ENCODE measurements at places on chromosomes 12 and 14.

DNA sequence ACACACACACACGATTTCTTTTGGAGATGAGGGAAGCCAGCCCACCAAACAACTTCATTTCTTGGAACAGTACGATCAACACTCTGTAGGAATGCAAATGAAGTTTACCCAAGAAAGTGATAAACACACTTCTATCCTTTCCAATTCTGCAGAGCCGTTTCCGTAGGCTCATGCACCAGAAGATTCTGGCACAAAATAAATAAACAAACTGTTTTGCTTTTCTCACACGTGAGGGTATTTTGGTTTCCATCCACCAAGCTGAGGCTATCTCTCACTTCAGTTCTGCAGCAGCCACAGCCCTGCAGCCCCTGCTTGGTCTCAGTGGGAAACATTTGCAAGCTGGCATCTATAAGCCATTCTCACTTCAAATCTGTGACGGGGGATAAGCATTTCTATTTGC is 15.3 kb upstream of the TSPAN11 start:
- DNase-seq, result no peak

GRCh38 chr12:108689314-108690190 is 41.8 kb downstream of the CORO1C start:
- DNase-seq, result no peak

GRCh38 chr12:131282292-131283080 is 328.8 kb downstream of the ADGRD1 start:
- no peak for DNase-seq

- no peak for DNase-seq
These were observed 90.1 kb upstream of the FLRT2 start for GRCh38 chr14:85439696-85440328.

DNA sequence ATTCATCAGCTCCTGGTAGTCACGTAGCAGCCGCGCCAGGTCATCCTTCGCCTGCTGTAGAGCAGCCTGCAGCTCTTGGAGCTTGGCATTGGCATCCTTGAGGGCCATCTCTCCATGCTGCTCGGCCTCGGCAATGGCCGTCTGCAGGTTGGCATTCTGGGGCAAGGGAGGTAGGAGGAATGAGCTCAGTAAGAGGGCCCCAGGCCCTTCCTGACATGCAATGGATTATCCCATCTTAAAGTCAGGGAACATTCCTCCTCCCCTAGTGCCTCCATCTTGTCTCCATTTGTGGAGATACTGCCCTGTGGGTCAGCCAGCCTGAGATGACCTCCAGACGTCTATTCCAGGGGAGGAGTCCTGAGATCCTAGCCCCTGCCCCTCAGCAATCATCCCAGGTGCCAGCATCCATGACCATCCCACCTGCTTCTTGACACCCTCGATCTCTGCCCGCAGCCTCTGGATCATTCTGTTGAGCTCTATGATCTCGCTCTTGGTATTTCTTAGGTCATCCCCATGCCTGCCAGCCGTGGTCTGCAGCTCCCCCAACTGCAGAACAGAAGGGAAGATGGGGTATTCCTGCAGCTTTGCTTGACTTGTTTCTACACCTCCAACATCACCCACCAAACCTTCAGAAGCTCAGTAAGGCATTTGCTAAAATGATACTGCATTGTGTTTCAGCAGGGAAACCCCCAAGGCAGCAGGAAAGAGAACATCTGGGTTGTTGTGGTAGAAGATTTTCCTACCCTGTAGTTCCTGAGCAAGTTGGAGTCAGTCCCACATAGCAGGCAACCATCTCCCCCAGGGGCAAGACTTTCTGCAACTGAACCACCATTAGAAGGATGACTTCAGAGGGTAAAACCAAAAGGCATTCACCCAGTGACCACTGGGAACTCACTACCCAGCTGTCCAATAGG is 4.4 kb downstream of the KRT3 start:
- DNase-seq, result no peak

DNA sequence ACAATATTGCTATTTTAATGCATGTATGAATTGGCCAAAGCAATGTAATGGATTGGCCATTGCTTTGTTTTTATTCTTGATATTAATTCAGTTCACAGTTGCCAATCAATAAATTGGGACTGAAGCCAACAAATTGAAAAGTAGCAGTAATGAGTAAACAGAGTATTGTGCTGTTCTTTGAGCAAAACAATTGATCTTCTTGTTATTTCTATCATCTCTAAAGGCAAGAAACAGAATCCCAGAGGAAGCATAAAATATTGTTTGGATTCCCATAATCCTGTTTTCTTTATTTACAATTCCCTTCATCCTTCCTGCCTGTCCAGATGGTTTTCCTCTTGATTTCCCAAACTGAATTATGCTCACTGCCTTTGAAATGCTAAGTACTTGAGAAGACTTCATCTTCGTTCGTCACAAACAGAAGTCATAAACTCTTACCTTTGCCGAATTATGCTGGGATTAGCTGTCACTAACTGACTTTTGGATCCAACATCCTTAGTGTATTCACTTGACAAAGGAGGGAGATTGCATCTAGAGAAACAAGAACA is 85.9 kb downstream of the ST8SIA1 start:
- DNase-seq, result no peak

DNA sequence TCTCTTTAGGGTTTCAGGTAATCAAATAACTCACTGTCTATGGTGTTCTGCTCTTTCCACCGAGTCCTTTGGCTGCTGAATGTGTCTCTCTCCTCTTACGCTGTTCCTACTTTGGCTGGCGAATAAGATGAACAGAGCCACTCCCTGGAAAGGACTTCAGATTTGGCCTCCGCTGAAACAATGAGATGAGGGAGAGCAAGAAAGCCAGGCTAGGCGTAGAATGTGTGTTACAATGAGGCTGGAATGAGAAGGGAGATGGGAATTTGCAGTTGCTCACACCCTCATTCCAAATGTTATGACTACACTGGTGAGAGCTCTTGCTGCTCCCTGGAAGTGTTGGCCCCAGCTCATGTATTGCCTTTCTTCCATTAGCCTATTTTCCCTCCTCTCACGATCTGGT is at the start of gene MFAP5:
Gene MFAP5, minus strand, starts transcription at position 234 of the 400 bp plus-strand sequence. CDS start 722 bp downstream, outside the sequence.
- DNase-seq, result no peak

- DNase-seq, result no peak
These were observed 87.4 kb downstream of the DNAH10 start for GRCh38 chr12:123849517-123849916.

DNA sequence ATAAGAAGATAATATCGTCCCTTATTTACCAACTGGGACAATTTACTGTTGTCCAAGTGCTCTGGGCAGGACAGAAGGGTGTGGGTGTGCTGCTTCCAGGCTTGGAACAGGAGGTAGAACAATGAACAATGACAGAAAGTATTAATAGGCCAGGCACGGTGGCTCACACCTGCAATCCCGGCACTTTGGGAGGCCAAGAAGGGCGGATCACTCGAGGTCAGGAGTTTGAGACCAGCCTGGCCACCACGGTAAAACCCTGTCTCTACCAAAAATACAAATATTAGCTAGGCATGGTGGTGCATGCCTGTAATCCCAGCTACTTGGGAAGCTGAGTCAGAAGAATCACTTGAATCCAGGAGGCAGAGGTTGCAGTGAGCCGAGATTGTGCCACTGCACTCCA is 2.5 kb downstream of the IFI27 start:
- DNase-seq, result no peak

GRCh38 chr14:48936362-48936761 is 649.8 kb downstream of the RPS29 start:
- DNase-seq, result no peak

GRCh38 chr12:57087010-57087690 is 1.8 kb upstream of the NAB2 start:
- DNase-seq, result peak; percentile 89

DNA sequence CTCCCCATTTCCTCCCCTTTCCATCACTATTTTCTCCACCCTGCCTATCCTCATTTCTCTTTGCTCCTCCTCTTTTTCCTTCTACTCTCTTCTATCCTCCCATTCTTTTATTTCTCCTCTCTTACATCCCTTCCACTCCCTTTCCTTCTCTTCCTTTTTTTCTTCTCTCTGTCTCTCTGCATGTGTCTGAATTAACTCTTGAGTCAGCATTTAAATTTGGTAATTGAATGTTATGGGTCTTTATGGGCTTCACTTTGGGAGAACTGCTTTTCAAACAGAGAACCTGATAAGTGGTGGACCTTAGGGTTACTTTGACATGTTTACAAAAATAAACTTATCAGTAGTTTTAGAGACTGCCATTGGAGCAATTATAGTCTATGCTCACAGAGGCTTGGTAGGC is 992.7 kb downstream of the NRXN3 start:
- no peak for DNase-seq

GRCh38 chr12:215116-215515 is 1.2 kb upstream of the SLC6A12 start:
- no peak for DNase-seq

- DNase-seq, result no peak
These were observed 33.9 kb upstream of the RCOR1 start for GRCh38 chr14:102558556-102558955.

- DNase-seq, result no peak
These were observed 690 bp upstream of the RBP5 start for GRCh38 chr12:7129287-7129871.

Measured in effector CD4-positive, alpha-beta T cell (primary cell).